RPMI8226 (cell line): ENCODE measurements at places on chromosomes 3 and 15.

DNA sequence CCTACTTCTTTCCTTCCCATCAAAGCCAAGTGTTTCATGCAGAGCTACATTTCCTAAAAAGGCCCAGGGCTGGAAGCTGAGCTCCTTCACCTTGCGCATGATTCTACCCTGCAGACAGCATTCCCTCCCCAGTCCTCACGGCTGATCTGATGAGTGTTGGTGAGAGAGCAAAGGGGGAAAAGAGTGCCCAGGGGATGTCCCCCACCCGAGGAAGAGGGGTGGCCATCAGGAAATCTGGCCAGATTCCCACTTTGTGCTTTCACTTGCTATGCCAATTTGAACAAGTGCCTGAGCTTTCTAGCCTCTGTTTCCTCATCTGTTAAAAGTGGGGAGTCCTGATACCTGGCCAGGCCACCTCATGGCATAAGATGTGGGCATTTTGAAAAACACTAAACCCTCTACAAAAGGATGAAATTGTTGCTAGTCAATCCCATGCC, 231.0 kb upstream of the TLE3 start:
- no peak for DNase-seq

- no peak for DNase-seq
These were observed 34.0 kb upstream of the TRPM1 start for GRCh38 chr15:31135523-31135922.

DNA sequence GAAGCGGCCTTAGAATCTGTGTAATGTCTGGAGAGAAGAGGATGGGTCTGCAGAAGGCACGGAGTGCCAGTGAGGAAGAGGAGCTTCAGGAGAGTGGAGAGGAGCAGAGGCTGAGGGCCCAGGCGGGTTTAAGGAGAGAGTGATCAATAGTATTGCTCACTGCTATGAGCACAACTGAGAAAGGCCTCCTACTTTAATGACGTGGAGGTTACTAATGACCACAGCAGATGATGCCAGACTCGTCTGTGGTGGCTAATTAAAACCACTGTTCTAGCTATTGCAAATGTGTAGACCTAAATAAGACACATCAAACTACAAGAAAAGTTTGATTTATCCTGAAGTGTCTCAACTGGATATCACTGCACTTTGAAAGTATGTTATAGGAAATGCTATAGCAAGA, 33.2 kb downstream of the MTMR10 start:
- no peak for DNase-seq

- peak; percentile 52 for DNase-seq
These were observed 30.4 kb downstream of the UBE3A start for GRCh38 chr15:25408428-25408827.

DNA sequence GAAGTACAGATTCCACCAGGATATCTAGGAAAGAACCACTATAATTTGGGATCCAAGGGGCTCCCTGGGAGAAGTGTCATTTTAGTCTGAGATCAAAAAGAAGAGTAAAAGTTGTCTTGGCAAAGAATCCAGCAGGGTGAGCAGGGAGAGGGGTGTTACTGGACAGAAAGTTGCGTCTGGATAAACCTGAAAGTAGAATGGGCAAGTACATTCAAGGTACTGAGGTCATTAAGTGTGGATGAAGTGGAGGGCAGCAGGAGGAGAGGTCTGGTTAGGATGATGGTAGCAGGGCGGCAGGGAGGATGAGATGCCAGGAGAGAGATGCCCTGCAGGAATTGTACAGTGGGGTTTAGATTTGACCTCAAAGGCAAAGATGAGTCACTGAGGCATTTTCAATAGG, 253.3 kb downstream of the KLF13 start:
- DNase-seq = no peak

- DNase-seq = no peak
These were observed 44.1 kb upstream of the PFN2 start for GRCh38 chr3:150014782-150015181.
